Stimulated activated CD8-positive, alpha-beta memory T cell treated with anti-CD3 and anti-CD28 coated beads, Interleukin-4, amount 100 ng/mL, for 1 hour (primary cell): ENCODE measurements at places on chromosomes 1 and 21.

GRCh38 chr1:113215015-113215414 lies 142.0 kb downstream of the LRIG2 start:
- DNase-seq, result no peak

DNA sequence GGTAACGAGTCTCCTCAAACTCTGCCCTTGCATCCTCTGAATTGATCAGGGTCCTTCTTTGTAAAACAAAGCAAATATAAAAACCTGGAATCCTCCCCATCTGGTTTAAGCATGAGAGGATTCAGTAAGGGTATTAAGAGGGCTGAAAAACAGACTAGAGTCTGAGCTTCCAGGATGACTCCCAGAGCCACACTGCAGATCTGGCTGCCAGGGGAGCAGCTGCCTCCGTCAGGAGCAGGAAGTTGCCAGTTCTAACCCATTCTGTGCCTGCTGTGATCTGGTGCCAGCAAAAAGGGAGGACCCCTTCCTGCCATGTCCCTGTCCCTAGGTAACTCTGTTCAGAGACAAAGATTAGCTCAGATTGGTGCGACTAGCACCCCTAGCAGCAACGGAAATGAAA lies 27.5 kb downstream of the SERTAD4 start:
- DNase-seq, result no peak

DNA sequence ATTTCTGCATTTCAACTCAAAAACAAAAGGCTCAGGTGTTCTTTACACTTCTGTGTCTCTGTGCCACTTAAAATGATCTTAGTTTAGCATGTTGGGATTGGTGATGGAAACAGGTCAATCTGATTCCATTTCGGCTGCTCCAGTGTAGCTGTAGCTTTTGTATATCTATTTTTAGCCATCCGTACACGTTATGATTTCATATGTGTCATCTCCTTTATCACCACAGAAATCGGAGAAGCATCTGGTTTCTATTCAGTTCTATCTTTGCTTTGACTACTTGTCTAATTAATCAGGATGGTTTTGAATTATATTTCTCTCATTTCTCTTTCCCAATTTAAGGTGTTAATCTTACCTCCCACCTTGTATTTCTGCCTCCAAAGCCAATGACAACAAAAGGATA lies 41.1 kb downstream of the RGS21 start:
- no peak for DNase-seq

- no peak for DNase-seq
Measured at GRCh38 chr1:172585348-172585747, 52.4 kb downstream of the SUCO start.

- DNase-seq, result no peak
Measured at GRCh38 chr1:43358121-43358745, 548 bp upstream of the CDC20 start.

DNA sequence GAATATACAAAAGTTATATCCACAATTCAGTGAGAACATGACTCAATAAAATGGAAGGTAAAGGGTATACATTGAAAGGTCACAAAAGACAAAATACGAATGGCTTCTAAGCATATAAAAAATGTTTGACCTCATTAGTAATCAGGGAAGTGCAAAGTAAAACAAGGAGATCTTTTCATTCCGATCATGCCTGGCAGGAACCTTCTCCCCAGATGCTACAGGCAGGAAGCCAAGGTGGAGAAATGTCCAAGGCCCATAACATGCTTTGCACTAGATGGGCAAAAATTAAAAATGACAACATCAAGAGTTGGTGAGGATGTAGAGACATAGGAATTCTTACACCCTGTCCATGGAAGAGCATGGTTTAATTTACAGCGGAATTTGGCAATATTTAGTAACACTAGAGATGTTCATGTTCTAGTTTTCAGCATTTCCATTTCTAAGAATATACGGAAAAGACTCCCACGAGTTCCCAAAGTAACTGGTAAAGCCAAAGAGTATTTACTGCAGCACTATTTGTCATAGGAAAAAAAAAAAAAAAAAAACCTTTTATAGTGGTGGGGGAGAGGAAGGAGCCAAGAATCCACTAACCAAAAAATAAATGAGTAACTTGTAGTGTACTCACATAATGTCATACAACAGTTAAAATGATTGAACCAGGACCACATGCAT lies 184.5 kb upstream of the KAZN start:
- no peak for DNase-seq

DNA sequence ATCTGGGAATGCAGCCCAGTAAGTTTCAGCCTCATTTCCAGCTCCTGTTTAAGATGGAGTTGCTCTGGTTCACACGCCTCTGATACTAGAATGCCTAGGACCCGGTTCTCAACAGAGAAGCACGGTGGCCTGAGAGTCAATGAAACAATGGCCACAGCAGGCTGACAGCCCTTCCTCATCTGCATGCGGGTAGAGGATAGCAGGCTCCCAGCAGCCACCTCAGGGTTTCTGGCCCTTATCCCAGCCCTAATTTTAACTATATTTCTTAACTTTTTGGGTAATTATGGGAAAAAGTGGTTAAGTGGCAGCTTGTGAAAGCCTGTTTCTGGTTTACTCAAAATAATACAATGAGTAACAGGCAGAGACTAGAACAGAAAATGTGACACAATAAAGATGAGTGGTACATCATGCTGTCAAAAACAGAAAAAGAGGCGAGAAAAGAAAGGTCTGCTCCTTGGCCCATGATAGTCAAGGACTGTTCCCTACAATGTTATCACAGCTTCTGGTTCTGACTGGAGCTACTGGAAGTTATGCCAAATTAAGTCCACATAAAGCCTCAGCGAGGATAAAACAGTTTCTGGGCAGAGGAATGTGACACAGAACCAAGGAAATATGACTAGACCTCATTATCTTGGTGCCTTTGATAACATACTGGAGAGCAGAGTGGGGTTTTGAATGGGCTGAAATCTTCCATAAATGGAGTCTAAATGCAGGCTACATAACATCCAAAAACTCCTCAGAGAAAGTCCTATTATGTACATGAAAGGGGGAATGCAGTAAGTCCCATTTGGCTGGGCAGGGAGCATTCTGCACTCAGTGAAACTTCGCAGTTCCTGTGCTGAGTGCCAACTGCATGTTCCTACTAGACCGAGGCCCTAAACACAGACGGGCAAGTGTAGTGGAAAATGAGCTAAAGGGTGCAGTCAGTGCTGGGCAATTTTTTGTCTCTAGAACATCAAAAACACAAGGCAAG lies 92.1 kb downstream of the NIBAN1 start:
- no peak for DNase-seq

DNA sequence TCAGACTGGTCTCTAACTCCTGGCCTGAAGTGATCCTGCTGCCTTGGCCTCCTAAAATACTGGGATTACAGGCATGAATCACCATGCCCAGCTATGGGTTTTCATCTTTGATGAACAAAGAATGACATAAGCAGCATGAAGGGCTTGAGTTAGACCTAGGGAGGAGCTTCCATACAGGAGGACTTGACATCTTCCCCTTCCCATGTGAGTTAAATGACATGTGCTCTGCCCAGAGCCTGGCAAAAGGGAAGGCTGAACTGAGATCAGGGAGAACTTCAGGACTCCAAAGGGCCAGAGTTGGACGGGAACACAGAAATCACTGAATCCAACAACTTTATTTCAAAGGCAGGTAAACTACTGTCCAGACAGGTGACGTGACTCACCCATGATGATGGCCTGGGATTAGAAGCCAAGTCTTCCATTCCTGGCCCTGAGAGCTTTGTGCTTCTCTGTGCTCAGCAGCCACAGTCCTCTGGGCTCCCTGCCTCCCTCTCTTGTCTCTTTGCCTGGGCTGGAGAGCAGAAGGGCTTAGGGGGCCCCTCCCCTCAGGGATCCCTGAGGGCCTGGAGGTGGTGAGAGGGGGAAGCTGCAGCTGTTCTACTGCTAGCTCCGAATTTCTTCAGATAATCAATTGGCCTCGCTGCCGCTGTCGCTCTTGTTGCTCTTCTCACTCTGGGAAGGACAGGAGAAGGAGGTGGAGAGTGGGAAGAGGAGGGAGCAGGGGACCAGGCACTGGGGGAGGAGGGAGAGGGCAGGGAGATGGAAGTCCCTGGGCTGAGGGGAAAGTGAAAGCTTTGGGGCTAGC lies 7.6 kb downstream of the NHLH1 start:
- DNase-seq, result no peak

GRCh38 chr1:34923490-34923889 lies 6.0 kb downstream of the DLGAP3 start:
- DNase-seq, result no peak

DNA sequence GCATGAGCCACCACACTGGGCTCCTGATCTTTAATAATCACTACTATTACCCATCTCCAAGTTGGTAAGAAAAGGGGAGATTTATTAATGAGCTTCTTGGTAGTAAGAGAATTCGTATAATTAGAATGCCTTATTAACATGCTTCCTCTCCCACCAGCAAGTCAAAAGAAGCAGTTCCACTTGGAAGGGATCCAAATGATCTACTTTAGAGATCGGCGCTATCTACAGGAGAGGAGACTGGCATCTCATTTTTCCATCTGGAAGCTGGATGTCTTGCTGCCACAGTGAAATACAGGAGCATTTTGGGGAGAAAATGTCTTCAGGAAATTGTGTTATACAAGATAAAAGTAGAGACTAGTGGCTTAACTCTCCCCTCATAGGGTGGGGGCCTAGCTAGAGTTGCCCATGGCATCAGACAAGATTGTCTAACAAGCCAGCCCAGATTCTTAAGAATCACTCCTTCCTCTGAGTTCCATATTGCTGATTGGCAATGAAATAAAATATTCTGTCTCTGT lies 33.6 kb upstream of the CAMSAP2 start:
- no peak for DNase-seq

DNA sequence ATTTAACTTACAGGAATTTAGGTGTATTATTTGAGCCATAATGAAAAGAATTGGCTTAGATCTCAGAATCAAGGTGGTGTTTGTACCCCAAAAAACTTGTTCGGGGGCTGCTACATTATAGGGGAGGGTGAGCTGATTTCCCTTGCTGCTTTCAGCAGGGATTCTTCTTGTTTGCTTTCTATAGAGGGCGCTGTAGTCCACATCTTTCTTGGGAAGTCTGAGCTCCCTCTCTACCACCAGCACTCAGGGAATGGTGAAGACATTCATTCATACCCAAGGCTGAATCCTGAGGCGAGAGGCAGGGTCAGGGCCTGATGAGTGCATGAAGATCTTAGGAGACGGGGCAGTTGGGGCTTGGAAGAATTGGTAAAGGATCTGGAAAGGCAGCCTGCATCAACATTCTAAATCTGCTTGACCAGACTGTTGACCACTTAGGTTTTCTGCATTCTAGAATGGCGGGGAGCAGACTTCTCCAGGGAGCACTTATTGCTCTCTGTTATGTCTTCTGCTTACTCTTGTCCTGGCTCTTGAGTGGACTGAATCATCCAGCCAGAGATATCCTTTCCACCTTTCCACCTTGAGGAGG lies 18.9 kb downstream of the SPATA46 start:
- DNase-seq, result no peak

DNA sequence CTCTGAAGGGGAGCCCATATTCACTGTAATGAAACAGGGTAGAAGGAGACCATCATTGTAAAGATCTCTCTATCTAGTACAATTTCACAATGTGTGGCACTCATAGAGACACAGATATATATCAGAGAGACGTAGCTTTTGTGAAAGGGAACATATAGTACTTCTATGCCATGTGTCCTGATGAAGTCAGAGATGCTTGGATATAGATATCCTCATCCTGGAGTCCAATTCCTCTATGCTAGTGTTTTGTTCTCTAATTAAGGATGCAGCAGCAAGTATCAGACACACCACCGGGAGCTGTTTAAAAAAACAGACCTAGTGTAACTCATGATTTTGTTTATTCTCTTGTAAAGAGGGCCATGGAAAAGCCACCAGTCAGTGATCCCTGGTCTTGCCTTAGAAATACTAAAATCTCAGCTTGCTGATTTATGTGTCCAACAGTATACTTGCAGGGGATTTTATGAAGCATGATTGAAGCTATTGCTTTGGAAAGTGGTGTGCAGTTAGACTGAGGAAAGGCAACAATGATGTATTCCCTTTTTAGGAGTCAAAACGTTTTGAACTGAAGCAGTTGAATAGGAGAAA lies 2.5 kb downstream of the NCAM2 start:
- no peak for DNase-seq

GRCh38 chr1:190540366-190540765 lies 62.7 kb upstream of the BRINP3 start:
- no peak for DNase-seq

- no peak for DNase-seq
Measured at GRCh38 chr1:79042117-79042516, 35.6 kb upstream of the ADGRL4 start.

GRCh38 chr21:16402752-16403151 lies 673.0 kb downstream of the USP25 start:
- DNase-seq, result no peak

- no peak for DNase-seq
Measured at GRCh38 chr1:1175221-1176062, 1.8 kb downstream of the TTLL10 start.

GRCh38 chr1:235503403-235504121 lies 690 bp downstream of the B3GALNT2 start:
- no peak for DNase-seq

DNA sequence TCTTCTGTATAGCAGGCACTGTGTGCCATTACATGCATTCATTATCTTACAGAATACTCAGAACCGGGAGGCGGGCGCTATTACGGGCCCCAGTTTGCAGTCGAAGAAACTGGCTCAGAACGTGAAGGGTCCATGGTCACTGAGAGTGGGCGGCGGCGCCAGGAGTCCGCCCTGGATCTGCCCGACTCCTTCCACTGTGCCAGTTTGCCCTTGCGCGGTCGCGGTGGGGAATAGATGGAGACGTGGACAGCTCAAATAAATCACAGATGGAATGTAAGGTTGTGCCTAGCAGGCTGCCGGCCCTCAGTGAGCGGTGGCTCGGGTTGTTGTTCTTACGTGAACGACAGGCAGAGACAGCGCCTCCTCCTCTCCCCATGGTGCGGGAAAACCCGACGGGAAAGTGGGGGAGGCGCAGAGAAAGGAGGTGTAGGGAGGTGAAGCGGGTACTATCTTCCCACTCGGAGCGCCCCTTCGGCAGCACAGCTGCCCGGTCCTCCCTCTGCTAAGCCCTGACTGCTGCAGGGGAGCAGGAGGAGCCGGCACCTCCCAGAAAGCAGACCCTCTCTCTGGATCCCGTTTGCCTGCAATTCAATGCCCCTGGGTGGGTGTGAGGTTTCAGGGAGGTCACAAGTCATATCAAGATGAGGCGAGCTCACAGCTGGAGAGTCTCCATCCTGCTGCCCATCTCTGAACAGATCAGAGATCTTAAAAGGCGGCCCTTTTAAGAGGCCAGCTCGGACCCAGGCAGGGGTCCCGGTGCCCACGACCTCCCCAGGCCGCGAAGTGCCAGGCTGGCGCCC lies 1.1 kb downstream of the COL9A2 start:
- DNase-seq, result peak; percentile 7

- DNase-seq, result no peak
Measured at GRCh38 chr1:162028726-162029125, 5.1 kb upstream of the OLFML2B start.

- DNase-seq, result no peak
Measured at GRCh38 chr1:232218955-232219865, 410.7 kb downstream of the SIPA1L2 start.

DNA sequence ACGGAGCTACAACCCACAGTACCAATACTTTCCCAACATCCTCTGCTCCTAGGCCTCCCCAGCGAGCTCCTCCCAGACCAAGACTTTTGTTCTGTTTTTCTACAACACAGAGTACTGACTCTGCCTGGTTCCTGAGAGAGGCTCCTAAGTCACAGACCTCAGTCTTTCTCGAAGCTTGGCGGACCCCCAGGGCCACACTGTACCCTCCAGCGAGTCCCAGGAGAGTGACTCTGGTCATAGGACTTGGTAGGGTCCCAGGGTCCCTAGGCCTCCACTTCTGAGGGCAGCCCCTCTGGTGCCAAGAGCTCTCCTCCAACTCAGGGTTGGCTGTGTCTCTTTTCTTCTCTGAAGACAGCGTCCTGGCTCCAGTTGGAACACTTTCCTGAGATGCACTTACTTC lies 20.6 kb downstream of the PLA2G5 start:
- no peak for DNase-seq

GRCh38 chr1:104092698-104093097 lies 343.0 kb downstream of the AMY1C start:
- no peak for DNase-seq
